IMR-90 (cell line): ENCODE measurements at places on chromosomes 3 and 15. TPM values are rescaled to one million over a fixed set of nuclear protein-coding genes. Genes with fewer than 3 reads are reported as not detected.
A peak's percentile ranks its signal among the peaks of the same experiment; 100 is the strongest.

Gene MINAR1
- 0.55 and 0.65 TPM in 2 replicates for polyA plus RNA-seq

Gene TUSC7
- not detected in 2 replicates for polyA plus RNA-seq

Gene SPATA12
- polyA plus RNA-seq, result not detected in 2 replicates

Gene PLSCR2
- polyA plus RNA-seq, result not detected in 2 replicates

Gene ROPN1
- polyA plus RNA-seq, result 0.03 TPM in 1 of 2 replicates, not detected in the other

Gene TMCO5A
- polyA plus RNA-seq, result not detected in 2 replicates

DNA sequence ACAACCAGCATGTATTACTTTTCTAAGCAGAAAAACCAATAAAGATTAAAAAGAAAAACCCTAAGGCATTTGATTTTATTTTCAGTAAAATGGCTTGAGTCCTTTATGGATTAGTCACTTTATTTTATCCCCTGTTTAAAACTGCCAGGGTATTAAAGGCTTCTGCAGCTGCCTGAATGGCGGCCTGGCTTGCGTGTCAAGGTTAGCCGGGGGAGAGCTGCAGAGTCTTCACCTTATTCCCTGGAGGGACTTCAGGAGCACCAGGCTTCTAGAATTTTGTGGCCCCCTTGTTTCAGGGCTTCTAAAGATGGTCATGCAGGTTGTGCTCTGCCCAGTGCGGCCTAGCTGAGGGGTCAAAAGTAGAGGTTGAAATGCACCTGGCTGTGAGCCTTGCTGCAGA is 58.0 kb upstream of the ICE2 start:
- no peak overlapping the region for H3K4me3 ChIP-seq
- H3K36me3 ChIP-seq, result no peaks in the 10 kb centered on the region
- DNase-seq, result no peak
- no peak overlapping the region for H3K27ac ChIP-seq
- H3K4me1 ChIP-seq, result peaks cover 2% of the 10 kb centered on the region; the same call in 1 of the 2 replicates
- H3K27me3 ChIP-seq, result no peaks in the 10 kb centered on the region

- H3K36me3 ChIP-seq, result peaks cover 8% of the 10 kb centered on the region
- H3K27me3 ChIP-seq, result no peaks in the 10 kb centered on the region
- no peak for DNase-seq
- peaks cover 20% of the 10 kb centered on the region for H3K4me1 ChIP-seq
Observed at GRCh38 chr15:74415966-74416916, 17.5 kb downstream of the SEMA7A start.

DNA sequence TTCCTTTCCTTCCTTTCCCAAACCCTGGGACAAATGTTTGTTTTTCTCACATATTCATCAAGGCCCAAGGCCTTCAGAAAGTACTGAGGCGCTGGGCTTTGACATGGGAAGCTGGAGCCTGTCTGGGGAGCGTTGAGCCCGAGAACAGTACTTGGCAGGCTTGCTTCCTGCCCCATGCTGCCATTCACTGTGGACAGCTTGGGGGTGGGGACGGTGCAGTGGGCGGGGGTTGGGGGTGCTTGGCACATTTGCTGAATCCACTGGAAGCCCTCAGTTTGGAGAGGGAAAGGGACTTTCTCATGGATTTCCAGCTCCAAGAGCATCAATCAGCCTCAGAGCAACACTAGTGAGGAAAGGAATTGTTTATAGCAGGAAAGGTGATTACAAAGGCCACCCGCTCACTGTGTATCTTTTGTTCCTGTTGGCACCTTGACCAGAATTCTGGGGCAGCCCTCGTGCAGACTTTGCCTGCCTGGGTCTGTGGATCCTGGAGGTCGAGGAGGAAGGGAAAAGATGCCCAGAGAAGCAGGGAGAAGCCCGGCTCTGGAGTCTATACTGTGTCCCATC is 199.8 kb upstream of the RGMA start:
- H3K4me1 ChIP-seq, result no peaks in the 10 kb centered on the region
- no peak overlapping the region for H3K4me3 ChIP-seq
- no peak for DNase-seq
- H3K36me3 ChIP-seq, result no peaks in the 10 kb centered on the region

- no peaks in the 10 kb centered on the region for H3K36me3 ChIP-seq
- H3K27me3 ChIP-seq, result no peaks in the 10 kb centered on the region
- H3K27ac ChIP-seq, result no peak overlapping the region
Observed at GRCh38 chr3:158352551-158352950, 218.4 kb upstream of the MLF1 start.

DNA sequence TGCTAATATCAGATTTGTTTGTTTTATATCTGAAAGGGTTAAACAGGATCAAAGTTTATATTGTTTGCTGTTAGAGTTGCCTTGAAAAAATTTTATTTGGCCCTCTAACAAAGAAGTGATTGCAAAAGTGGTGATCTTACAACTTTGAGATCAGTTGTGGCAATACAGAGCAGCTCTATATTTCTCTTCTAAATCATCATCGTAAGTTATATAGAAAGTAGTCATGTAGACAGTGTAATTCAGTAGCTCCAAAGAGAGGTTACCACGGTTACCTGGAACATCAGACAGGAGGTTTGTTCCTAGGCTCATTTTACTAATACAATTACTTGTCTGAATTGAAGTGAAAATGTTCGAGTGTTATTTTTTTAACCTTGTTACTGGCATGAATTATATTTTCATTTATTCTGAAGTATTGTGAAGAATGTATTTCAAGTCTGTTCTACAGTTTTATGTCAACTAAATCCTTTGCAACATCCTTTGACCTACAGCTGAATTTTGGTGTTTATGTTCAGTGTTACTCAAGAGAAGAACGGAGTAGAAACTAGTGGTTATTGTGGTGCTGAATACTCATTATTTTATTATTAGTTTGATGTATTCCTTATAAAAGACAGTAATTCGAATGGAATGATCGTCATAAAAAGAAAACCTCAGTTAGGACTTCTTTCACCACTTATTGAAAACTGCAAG is 214.2 kb downstream of the NAALADL2 start:
- H3K27ac ChIP-seq, result no peak overlapping the region; the same call in 1 of the 2 replicates
- DNase-seq, result no peak
- no peak overlapping the region for H3K4me3 ChIP-seq
- no peaks in the 10 kb centered on the region for H3K27me3 ChIP-seq

DNA sequence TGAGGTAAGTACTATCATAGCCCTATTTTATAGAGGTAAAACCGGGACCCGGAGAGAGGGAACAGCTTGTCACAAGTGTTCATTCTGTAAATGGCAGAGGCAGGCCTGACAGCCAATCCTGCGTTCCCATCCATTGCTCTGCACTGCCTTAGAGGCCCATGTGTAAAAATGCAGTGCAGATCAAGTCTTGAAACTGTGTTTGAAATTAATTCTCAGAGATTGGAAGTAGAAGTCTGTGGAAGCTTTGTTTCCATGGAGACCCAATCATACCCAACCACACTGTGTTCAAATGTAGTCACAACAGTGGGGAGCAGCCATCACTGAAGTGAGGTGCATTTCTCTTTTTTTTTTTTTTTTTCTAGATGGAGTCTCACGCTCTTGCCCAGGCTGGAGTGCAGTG is 13.1 kb upstream of the DNASE1L3 start:
- H3K27ac ChIP-seq, result no peak overlapping the region
- H3K4me3 ChIP-seq, result no peak overlapping the region
- no peaks in the 10 kb centered on the region for H3K36me3 ChIP-seq
- peaks cover 32% of the 10 kb centered on the region for H3K27me3 ChIP-seq

GRCh38 chr15:89301304-89302089 is 33.1 kb downstream of the POLG start:
- no peaks in the 10 kb centered on the region for H3K4me1 ChIP-seq
- peaks cover 9% of the 10 kb centered on the region for H3K36me3 ChIP-seq
- no peaks in the 10 kb centered on the region for H3K27me3 ChIP-seq
- no peak overlapping the region for H3K4me3 ChIP-seq
- DNase-seq, result no peak
- H3K27ac ChIP-seq, result no peak overlapping the region

DNA sequence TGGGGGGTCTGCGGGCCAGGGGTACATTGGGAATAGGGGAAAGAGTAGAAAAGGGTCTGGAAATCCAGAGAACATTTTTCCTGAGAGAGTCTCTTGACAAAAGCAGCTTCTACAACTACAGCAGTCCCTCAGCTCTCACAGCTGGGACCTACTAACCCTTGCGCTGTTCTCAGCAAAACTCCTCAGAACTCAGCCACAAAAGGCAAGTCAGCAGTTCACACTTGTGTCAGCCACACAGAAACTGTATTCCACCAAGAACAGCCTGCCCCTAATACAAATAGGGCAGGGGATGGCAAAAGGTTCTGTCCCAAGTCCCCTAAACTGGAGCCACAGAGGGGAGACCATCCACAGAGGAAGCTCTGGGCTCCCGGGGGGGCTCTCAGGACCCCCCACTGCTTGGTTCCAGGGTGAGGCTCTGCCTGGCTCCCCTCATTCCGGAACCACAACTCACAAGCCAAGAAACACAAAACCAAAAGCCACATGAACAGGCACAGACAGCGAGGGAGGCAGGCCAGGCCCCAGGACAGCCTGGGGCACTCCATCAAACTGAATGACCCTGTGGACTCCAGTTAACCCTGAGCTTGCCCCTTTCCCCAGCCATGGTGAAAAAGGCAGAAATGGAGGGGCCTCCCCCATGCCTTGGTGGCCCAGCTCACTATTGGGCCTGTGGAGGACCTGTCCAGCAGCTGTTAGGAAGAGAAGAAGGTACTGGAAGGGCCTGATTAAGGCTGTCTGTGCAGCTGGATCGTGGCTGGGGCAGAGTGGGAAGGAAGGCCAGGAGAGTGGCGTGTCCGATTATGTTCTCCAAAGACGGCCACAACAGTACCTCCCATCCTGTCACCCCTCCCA is 162.0 kb downstream of the CHSY1 start:
- H3K27ac ChIP-seq, result no peak overlapping the region
- no peaks in the 10 kb centered on the region for H3K27me3 ChIP-seq

DNA sequence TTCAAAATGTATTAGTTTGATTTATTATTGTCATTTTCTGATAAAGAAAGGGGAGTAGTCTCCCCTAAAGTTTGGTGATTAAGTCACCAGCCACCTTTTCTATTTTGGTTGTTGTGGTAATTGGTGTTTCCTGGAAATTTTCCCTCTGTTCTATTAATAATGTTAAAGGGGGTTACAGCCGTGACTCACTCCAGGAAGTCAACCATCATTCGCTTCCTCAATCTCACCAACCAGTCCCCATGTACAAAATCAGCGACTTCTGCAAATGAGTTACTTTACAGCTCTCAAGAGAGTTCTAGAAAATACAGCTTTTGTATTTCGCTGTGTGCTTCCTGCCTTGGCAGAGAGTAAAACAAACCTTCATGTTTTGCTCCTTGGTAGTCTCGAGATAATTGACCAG is 285.1 kb downstream of the LPP start:
- H3K27me3 ChIP-seq, result no peaks in the 10 kb centered on the region
- H3K27ac ChIP-seq, result no peak overlapping the region
- H3K36me3 ChIP-seq, result peaks cover 8% of the 10 kb centered on the region
- H3K4me3 ChIP-seq, result no peak overlapping the region

DNA sequence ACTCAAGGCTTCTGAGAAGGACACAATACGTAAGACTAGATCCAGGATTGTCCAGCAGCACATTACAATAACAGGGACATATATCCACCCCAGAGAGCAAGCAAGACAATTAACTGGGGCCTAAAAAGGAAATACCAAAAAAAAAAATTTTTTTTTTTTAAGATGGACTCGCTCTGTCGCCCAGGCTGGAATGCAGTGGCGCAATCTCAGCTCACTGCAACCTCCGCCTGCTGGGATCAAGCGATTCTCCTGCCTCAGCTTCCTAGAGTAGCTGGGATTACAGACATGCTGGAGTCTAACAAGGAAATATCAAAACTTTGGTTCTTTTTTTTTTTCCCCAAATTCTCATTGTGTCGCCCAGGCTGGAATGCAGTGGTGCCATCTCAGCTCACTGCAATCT is 28.8 kb upstream of the IMPDH2 start:
- peaks cover 33% of the 10 kb centered on the region for H3K36me3 ChIP-seq
- H3K4me1 ChIP-seq, result peaks cover 2% of the 10 kb centered on the region; the same call in 1 of the 2 replicates
- DNase-seq, result no peak
- no peak overlapping the region for H3K4me3 ChIP-seq
- no peak overlapping the region; the same call in 1 of the 2 replicates for H3K27ac ChIP-seq

- H3K27me3 ChIP-seq, result no peaks in the 10 kb centered on the region
- H3K27ac ChIP-seq, result peak overlapping the region; percentile 93
- no peak overlapping the region for H3K4me3 ChIP-seq
- peak; percentile 94 for DNase-seq
Observed at GRCh38 chr3:138049157-138049919, 39.4 kb downstream of the CLDN18 start.

DNA sequence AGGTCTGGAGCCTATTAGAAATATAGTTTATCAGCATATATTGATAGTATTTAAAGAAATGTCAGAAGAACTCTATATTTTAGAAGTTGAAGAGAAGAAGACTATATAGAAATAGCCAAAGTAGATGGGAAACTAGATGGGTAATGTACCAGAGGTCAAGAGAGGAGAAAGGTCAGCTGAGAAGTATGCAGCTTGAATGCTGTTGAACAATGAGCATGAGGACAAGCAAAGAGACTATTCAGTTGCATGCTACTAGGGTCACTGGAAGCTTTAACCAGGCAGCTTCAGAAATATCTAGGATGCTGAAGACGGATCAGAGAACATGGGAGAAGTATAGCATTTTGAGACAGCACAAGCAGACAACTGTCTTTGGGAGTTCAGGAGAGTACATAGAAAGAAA is 19.6 kb upstream of the TIPARP start:
- DNase-seq, result no peak
- H3K4me1 ChIP-seq, result no peaks in the 10 kb centered on the region
- no peak overlapping the region for H3K4me3 ChIP-seq
- H3K36me3 ChIP-seq, result no peaks in the 10 kb centered on the region

DNA sequence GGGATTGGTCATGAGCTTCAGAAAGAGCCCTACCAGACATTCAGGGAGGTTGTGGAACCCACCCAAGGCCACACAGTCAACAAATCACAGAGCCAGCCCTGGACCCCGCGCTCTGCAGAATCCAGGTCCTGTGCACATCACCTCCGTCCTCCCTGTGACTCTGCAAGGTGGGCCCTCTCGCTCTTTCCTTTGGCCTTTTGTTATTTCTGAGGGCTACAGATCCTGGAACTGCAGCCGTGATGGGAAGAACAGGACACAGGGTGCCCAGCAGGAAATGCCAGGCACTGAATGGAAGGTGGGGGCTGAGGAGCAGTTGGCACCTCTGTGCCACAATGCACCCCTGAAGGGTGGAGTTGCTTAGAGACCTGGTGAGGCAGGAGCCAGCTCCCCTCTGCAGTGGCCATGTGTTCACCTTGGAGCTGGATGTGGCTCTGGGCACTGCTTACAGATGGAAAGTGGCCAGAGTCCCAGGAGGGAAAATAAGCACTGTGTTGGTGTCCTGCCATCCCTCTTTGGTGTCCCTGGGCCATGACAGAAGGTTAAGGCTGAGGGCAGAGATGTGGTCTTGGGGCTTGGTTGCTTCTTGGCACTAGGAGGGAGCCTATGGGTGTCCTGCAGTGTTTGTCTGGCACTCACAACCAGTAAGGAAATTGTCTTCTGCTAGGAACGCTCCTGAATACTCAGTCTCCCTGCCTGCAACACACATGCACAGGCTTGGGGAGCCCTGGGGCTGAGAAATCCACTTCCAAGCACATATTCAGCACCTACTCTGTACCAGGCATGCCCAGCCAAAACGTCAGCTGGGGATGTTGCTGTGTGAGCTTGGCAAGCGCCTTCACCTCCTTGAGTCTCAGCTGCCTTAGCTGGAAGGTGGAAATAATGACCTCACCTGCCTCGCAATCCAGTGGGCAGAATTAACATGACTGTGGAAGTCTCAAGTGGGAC is 98.0 kb upstream of the SLC6A6 start:
- H3K27me3 ChIP-seq, result peaks cover 25% of the 10 kb centered on the region
- no peaks in the 10 kb centered on the region for H3K36me3 ChIP-seq
- H3K4me1 ChIP-seq, result peaks cover 12% of the 10 kb centered on the region; the same call in 1 of the 2 replicates
- H3K4me3 ChIP-seq, result no peak overlapping the region
